ENCODE measurements at places on chromosomes 11 and 22. TPM values are rescaled to one million over a fixed set of nuclear protein-coding genes. Genes with fewer than 3 reads are reported as not detected.

The FAM180B gene
- total RNA-seq: 0.53 TPM

The OTOG gene
- total RNA-seq: not detected

The GTF2H1 gene
- total RNA-seq: 38.3 TPM

DNA sequence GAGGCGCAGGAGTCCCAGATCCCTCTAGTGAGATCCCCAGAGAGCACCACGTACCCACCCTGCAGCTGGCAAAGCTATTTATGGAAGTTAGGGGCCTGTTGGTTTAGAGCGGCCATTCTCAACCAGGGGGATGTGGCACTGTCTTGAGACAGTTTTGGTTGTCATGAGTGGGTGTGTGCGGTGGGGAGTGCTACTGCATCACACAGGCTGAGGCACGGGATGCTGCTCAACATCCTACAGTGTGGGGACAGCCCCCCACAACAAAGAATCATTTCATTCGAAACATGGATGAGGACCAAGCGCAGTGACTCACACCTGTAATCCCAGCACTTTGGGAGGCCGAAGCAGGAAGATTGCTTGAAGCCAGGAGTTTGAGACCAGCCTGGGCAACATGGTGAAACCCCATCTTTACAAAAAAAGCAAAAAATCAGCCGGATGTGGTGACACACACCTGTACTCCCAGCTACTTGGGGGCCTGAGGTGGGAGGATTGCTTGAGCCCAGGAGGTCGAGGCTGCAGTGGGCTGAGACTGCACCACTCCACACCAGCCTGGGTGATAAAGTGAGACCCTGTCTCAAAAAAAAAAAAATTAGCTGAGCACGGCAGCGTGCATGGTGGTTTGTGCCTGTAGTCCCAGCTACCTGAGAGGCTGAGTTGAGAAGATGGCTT is 28.2 kb downstream of the GGT5 start:
- DNase-seq: no peak

DNA sequence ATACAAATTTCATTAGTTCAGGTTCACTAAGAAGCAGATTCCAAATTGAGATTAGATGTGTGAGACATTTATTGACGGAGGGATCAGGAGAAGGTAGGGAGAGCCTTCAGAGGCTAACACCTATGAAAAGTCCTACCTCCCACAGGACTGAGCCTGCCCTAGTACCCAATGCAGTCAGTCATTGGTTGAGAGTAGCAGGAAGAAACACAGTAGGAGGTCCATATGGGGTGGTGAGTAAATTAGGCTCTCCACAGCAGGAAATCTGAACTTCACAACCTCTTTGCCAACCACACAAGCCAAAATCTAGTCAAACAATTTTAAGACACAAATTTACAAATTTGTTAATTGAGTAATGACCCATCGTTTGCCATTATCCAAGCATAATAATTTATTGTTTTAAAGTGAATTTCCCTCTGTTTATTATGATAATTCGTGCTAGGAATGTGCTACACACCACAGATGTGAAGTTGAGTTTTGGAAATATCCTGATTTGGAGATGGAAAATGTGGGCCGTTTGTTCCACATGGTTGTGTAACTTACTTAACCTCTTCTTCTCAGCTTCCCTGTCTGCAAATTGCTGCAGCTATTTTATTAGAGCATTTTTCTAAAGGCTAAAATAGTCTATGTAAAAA is 542.1 kb downstream of the ETS1 start:
- DNase-seq: no peak

DNA sequence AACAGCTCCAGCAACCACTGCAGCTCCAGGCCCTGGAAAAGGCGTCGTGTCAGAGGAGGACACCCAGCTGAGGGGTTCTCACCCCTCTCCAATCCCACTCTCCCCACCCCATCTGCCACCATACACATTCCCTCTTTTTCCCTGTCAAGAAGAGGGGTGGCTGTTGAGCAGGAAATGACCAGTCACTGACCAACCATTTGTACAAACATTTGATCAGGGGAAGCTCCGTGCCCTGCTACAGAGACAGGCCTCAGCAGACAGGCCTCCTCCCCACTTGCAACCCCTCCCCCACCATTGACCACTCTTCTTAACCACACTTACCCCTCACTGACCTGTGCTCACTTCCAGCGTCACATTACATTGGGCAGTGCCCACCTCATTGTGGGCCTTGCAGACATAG is 2.3 kb upstream of the VSIG2 start:
- DNase-seq: no peak

- no peak for DNase-seq
These were observed 592 bp downstream of the EEF1G start for GRCh38 chr11:62573006-62573591.

- no peak for DNase-seq
These were observed 11.9 kb downstream of the SLC25A18 start for GRCh38 chr22:17575151-17575550.

GRCh38 chr11:57126766-57127400 is 54.9 kb upstream of the LRRC55 start:
- no peak for DNase-seq

DNA sequence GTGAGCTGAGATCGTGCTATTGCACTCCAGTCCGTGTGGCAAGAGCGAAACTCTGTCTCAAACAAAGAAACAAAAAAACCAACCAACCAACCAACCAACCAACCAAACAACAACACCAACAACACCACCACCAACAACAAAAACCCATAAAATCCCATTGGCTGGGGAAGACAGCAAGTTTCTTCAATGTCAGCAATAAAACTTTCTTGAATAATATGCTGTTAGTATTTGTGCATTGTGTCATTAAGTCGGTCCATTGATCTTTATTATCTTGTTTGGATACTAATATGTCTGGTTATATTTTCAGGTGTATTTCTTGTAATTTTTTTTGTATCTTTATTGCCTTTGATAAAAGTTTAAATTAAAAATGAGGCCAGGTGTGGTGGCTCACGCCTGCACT is 9.4 kb downstream of the GRK3 start:
- DNase-seq: no peak

DNA sequence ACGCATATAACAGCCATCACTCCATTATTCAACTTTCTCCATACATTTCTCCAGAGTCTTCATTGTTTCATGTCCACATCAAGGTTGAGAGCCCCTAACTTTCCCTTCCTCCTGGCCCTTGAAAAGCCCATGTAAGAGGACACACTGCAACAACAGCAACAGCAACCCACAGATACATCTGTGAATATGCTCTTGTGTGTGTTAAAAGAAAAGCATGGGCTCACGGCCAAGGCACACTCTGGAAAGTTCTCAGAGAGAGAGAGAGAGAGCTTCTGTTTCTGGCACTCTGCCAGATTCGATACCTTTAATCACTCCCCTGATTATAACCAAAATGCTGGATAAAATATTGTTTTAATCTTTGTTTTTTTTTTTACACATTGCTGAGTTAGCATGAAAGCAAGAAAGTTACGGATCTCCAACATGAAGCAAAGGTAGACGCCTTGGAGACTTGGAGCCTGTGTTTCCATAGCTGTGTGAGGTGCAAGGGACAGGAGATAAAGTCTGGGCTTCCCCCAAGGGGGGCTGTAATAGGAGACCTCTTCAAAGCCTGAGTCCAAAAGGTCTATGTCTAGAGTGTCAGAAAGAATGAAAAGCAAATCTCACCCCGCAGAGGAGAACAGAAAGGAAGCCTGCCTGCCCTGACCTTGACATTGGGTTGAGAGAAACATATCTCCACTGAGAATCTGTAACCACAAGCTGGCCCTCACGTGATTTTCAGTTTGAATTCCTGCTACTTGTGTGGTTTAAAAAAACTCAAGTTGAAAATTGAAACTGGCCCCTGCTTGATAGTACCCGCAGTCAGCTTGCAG is 33.7 kb upstream of the MPPED1 start:
- DNase-seq: peak; percentile 1

GRCh38 chr22:49549256-49550140 is 278.2 kb downstream of the BRD1 start:
- DNase-seq: peak; percentile 10

DNA sequence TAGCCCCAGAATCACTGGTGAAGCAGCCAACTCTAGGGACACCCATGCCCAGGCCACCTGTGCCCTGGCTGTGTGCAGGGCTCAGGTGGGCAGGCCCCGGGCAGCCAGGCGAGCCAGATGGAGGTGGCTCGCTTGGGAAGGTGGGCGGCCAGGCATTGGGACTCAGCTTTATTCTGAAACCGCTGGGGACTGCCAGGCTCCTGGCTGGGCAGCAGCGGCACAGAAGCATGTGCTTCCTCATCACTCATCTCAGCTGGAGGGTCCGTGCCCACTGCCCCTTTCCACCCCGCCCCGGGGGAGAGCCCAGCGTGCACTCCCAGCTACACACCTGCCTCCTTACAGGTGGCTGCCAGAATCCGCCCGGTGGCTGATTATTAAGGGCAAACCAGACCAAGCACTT is 27.1 kb upstream of the SLC22A12 start:
- peak; percentile 33 for DNase-seq

DNA sequence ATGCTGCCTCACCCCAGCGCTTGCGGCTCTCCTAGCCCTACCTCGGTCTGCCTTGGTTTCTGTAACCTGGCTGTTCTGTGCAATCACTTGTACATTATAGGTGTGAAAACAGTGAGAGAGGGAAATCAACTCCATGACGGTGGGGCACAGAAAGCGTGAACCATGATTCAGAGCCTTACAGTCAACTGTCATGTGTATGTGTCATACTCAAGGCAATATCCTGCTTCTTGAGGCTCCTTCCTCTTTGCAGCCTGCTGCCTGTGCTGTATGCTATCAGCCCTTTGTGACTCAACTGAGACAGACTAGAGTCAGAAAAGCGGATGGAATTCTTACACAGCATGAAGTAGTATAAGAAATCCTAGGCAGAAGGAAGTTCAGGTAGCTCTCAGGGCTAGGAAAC is 2.1 kb downstream of the NRIP3 start:
- no peak for DNase-seq

- DNase-seq: peak; percentile 84
These were observed 33.3 kb downstream of the MARK2 start for GRCh38 chr11:63871962-63872799.

All from lower lobe of right lung (tissue), 2 donors.